Activated CD4-positive, CD25-positive, alpha-beta regulatory T cell treated with anti-CD3 and anti-CD28 coated beads, Interleukin-2, amount 50 U/mL, for 72 hours (primary cell): ENCODE measurements at places on chromosomes 5 and 9.

DNA sequence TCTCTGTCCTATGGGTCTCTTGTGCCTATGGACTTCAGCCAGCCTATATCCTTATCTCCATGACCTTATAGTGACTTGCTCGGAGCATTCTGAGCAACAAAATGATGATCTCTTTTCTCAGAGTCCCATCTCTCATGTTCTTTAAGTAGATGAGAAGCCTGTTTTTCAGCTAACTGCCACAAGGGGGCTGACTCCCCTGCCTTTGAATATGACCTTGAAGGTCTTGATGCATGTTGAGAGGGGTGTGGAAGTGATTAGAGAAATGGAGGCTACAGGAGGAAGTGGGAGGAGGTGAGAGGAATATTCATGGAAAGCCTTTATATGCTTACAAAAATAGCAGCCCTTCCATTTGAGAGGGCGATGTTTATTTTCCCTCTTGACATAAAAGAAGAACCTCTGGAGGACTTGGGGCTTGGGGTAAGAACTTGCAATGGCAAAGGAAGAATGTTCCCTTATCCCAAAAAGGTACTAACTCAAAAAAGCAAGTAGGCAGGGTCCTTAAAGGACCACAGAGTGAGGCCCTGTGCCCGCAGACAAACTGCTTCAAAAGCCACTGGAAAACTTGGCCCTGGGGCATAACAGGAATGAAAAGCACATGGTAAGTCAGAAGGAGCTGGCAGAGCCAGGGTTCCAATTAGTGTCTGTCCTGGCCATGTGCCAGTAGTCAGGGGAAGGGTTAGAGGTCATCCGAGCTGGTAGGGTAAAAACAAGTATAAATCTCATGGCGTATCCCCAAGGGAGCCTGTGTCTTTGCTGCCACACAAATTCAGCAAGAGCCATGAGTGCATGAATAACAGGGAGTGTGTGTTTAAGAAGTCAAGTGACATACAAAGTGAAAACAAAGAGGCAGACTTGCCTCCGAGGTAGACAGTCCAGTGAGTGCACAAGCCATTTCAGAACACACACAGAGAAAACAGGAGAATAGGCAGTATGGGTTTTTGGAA lies 39.1 kb downstream of the FGD3 start:
- DNase-seq: no peak

GRCh38 chr9:70578720-70579119 lies 164.3 kb upstream of the KLF9 start:
- no peak for DNase-seq

DNA sequence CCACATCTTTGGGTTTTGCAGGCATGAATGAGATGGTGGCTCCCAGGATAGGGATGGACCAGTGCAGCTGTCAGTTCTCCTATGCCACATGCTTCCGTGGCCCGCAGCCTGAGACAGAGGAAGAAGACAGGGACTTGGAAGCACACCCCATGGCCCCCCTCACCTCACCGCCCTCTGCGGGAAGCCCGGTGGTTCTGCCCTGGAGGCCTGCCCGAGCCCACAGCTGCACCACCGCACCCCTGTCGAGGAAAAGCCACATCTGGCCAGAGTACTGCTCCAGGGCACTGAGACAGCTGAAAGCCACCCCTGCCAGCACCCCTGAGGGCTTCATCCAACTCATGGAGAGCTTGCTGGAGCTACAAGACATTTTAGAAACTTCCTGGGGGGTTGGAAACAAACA lies 7.6 kb upstream of the TRMT10B start:
- no peak for DNase-seq

- DNase-seq: no peak
Measured at GRCh38 chr5:65015767-65016166, 247.0 kb downstream of the CWC27 start.

DNA sequence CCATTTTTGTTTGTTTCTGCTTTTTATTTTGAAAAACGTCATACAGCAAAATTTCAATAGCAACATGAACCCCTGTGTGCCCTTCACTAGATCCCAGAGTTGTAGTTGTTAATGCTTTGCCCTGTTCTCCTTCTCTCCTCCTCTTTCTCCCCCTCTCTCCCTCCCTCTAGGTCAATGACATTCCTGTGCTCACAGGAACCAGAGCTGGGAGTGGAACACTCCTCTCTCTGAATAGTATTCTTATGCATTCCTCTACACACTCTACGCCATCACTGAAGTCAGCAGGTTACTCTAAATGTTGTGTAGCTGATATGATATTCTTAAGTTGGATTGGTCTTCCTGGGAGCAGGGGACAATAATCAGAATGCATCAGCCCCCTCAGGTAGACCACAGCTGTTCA lies 243.4 kb downstream of the SYK start:
- DNase-seq: no peak

- no peak for DNase-seq
Measured at GRCh38 chr9:134171316-134172197, 7.2 kb upstream of the RNU6ATAC start.

- no peak for DNase-seq
Measured at GRCh38 chr5:120655828-120656435, 191.8 kb downstream of the PRR16 start.

DNA sequence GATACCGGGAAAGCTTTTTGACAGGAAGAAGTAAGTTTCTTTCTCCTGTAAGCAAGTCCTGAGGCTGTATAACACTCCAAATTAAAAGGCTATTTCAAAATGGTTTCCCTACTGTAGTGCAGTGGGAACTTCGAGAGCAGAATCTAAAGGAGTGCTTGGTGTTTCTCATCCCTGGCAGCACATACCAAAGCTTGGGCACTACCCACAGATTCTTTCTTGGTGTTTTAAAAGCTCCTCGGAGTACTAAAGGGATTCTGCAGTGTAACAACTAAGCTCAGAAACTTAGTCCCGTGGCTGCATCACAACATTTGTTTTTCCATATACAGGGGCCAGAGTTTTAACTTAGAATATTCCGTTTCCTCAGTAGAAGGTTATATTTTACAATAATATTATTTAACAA lies 5.6 kb upstream of the APC start:
- DNase-seq: no peak

- DNase-seq: no peak
Measured at GRCh38 chr5:93578813-93579691, 2.0 kb downstream of the NR2F1-AS1 start.

GRCh38 chr9:72454871-72455491 lies 66.4 kb upstream of the TMC1 start:
- no peak for DNase-seq

DNA sequence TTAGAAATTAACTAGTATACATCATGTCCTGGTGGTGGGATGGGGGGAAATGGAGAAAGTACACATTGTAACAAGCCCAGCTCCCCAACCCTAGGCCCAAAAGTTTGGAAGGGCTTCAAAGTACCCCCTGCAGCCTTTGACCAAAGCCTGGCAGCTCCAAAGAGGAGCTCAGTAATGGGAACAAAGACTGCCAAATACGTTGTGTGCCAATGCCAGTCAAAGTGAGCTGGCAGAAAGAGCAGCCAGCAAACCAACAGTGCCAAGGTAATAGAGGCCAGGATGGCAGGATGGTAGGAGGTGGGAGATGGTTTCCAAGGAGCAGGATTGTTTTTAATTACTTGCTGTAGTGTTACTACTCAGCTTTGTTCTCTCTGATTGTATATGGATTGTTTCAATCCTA lies 248.3 kb downstream of the COX7C start:
- DNase-seq: no peak

DNA sequence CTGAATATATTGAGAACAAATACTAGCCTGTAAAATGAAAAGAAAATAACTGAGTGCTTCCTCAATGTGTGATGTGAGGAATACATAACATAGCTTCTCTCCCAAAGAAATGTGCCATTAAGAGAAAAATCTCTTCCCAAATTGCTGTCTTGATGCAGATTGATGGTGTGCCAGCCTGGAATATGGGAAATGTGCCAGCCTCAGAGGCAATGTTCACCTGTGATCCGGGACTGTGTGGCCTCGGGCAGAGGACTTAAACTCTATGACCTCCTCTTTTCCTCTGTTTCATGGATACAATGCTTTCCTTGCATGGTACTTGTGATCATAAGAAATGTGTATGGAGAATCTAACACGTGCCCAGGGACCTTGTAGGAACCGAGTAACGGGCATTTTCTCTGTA lies 370.9 kb downstream of the DIRAS2 start:
- no peak for DNase-seq

DNA sequence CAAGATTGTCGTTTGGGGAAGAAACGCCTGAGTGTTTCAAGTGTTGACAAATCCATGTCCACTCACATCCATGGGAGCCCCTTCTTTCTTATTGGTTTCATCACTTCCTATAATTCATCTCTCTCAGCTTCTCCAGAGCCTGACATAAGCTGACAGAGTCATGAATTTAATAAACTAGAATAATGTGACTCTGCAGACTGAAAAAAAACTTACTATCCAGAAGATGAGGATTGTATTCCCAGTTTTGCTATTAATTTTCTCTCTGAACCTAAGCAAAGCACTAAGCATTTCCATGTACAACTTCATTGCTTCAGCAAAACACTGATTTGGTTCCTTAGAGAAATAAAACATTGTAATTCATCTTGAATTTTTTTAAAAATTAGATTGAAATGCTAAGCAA lies 691.8 kb downstream of the MTRR start:
- DNase-seq: no peak

GRCh38 chr9:133659516-133659915 lies 23.4 kb downstream of the DBH start:
- no peak for DNase-seq

DNA sequence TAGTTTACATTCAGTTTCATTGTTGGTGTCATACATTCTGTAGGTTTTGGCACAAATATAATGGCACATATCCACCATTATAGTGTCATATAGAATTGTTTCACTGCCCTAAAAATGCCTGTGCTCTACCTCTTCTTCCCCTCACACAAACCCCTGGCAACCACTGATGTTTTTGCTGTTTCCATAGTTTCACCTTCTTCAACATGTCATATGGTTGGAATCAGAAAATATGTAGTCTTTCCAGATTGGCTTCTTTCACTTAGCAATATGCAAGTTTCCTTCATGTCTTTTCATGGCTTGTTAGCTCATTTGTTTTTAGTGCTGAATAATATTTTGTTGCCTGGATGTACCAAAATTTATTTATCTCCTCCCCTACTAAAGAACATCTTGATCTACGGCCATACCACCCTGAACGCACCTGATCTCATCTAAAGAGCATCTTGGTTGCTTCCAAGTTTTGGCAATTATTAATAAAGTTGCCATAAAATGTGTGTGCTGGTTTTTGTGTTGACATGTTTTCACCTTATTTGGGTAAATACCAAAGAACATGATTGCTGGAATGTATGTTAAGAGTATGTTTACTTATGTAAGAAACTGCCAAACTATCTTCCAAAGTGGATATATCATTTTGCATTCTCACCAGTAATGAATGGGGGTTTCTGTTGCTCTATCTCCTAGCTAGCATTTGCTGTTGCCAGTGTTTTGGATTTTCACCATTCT lies 17.0 kb upstream of the CDK20 start:
- DNase-seq: no peak

DNA sequence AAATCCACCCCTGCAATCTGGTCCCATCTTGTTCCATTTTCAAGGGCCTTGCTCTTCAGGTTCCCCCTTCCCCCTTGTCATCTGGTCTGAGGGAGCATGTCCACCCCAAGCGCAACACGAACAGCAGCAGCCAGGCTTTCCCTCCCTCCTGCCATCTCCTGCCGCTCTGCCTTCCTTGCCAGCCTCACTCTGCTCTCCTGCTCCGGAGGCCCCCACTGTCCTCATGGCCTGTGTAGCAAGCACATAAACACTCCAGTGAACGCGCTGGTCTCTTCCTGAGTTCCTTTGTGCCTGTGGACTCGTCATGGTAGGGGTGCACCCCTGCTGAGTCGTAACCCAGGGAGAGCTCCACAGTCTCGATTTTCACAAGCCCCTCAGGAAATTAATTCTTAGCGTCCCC lies 29.9 kb downstream of the TENT4A start:
- DNase-seq: no peak

DNA sequence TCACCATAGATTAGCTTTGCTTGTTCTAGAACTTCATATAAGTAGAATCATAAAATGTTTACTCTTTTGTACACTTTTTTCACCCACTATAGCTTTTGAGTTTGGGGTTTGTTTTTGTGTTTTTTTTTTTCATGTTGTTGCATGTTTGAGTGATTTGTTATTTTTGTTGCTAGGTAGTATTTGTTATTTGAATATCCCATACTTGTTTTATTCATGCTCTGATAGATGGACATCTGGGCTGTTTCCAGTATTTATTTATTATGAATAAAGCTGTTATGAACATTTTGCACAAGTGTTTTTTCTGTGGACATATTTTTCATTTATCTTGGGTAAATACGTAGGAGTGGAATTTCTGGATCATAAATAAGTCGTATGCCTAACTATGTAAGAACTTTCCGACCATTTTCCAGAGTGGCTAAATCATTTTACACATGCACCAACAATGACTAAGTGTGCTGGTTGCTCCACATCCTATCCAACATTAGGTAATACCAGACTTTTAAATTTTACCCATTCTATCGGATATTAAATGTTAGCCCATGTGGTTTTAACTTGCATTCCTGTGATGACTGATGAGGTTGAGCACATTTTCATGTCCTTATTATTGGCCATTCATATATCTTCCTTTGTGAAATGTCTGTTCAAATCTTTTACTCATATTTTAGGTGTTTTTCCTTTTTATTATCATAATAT lies 69.1 kb upstream of the NR4A3 start:
- no peak for DNase-seq

- no peak for DNase-seq
Measured at GRCh38 chr9:95017661-95018060, 291.2 kb downstream of the AOPEP start.

GRCh38 chr9:6234014-6234413 lies 18.4 kb downstream of the IL33 start:
- no peak for DNase-seq

DNA sequence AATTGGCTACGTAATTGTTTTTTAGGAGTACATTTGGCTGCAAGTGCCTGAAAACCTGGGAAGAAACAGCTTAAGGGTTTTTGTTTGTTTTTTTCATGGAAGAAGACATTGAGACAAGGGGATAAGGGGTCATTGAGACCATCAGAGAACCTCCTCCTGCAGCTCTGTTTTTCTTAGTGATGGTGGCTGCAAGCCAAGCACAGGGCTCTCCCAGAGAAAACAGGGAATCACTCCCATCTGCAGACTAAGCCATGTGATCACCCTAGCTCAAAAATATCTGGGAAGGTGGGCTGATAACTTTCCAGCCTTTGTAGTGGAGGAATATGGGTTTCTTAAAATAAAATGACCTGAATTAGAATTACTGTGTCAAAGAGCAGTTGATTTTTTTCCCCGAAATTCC lies 25.1 kb downstream of the PALM2AKAP2 start:
- DNase-seq: no peak

DNA sequence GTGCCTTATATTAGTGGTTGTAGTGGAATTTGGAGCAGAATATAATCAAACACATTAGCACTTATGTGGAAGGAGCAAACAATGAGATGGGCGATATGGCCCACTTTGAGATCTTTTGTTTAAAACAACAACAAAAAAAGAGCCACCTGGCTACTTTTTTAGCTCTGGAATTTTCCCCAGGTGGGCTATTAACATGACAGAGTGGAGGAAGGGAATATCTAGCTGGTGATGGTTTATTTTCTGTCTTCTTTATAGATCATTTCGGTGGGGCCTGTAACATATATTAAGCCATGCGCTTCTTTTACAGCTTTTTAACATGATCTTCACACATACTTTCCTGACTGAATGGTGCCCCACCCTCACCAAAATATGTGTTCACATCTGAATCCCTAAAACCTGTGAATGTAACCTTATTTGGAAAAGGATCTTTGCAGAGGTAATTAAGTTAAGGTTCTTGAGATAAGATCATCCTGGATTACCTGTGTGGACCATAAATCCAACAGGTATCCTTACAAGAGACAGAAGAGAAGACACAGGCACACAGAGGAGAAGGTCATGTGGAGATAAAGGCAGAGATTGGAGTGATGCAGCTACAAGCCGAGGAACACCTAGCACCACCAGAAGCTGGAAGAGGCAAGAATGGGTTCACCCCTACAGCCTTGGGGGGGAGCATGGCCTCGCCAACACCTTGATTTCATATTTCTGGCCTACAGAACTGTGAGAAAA lies 16.6 kb upstream of the ENTREP1 start:
- no peak for DNase-seq
